ENCODE measurements at places on chromosomes 2 and 18.

DNA sequence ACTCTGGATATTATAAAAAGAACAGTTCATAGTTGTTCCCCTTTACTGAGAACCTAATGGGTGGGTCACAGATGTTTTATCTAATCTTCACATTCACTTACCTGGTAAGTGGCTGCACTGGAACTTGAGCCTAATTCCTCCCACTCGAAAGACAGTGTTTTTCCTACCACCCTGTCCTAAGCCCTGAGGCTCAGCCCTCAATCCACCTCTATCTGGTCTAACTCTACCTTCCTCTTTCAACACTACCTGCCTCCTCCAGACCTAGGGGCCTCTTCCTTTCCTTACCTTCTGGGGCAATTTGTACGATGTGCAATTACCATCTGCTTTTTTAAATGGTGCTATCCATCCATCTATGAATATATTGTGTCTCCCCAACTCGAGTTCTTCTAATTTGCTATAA is 9.7 kb upstream of the KIF3C start:
- DNase-seq: no peak

GRCh38 chr18:75407468-75408437 is 19.8 kb downstream of the SMIM21 start:
- DNase-seq: no peak

GRCh38 chr2:169757356-169757755 is 23.7 kb downstream of the KLHL23 start:
- DNase-seq: no peak

GRCh38 chr2:45396671-45397070 is 214.4 kb downstream of the SRBD1 start:
- DNase-seq: no peak

- DNase-seq: no peak
Measured at GRCh38 chr18:79538635-79539034, 141.0 kb upstream of the CTDP1 start.

- no peak for DNase-seq
Measured at GRCh38 chr2:233976087-233976486, 58.9 kb downstream of the TRPM8 start.

DNA sequence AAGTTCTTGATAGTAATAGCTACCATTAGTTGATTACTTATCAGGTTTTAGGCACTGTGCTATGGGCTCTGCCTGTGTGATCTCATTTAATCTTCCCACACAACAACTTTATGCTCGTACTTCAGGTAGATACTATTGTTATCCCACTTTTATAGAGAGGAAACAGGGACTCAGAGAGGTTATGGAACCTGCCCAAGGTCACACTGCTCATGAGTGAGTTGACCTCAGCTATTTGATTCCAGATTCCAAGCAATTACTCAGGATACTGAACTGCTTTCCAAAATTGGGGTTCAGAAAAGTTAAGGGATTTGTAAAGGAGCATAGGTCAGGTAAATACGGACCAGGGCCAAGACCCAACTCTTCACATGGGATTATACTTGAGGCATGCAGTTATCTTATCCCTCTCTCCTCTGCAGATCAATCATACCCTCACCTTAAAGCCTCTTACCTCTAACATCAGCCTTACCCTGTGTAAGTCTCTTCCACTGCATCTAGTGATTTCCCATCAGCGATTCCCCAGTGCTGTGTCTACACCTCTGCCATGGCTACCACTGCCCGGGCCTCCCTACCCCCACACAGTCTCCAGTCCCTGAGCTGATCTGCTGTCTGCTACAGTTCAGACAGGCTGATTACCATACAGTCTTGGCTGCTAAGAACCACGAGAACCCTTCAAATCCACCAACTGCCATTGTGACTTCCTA is 74.4 kb downstream of the ANTXR1 start:
- no peak for DNase-seq

DNA sequence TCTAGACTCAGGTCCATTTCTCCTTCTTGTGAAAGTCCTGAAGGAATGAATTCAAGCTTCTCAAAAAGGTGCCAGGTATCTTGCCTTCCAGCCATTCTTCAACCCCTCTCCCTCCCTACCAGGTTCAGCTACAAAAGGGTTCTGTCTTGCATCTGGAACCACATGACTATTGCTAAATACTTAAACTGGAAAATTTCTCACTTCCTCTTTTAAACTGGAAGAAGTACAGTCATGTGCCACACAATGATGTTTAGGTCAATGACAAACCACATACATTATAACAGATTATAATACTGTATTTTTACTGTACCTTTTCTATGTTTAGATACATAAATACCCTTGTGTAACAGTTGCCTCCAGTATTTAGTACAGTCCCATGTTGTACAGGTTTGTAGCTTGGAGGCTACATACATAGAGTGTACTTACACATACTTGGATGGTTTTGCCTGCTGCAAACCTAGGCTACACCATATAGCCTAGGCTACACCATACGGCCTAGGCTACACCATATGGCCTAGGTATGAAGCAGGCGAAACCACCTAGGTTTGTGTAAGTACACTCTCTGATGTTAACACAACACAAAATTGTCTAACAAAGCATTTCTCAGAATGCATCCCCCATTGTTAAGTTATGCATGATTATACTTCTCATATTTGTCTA is 142.0 kb upstream of the DNMT3A start:
- no peak for DNase-seq

DNA sequence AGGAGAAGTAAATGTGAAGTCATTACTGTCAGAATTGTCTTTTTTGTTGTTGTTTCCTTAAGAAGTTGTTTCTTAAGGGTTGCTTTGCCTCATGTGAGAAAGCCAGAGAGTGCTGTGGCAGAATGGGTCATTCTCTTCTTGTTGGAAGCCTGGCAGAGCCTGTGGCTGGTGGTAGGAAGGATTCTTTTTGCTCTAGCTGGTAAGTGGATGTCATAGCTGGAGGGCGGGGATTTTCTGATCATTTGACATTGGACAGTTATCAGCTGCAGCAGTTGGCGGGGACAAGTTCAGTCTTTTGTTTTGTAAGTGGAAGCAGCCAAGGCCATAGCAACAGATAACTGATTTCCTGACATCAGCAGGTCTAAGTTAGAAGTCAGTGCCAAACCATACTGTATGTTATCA is 5.5 kb upstream of the RMDN2 start:
- no peak for DNase-seq

- no peak for DNase-seq
Measured at GRCh38 chr18:25327584-25327983, 24.4 kb downstream of the ZNF521 start.

DNA sequence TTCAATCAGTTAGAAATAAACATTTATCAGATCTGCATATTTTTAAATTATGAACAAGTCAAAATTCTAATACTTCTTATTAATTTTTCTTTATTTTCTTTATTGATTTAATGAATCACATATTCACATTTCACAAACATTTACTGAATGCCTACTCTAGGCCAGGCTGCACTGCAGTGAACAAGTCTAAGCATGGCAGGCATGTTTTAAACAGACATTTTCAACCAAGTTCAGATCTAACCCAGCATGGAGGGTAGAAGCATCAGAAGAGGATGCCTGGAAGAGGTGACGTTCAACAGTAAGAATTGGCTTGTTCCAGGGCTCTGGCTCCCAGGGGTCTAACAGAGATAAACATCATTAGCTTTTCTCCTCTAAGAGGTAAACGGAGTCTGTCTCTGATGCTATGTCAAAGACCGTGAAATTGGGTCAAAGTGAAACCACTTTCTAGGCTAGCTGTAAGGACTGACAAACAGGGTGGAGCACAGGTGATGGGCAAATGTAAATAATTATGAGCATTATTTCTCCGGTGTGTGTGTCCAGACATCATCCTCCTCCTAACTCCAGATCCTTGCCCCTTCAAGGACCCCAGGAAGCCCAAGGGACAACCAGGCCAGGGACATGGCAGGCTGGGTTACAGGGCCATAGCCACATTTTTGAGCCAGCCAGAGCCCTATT is 50.6 kb downstream of the UNC50 start:
- no peak for DNase-seq

DNA sequence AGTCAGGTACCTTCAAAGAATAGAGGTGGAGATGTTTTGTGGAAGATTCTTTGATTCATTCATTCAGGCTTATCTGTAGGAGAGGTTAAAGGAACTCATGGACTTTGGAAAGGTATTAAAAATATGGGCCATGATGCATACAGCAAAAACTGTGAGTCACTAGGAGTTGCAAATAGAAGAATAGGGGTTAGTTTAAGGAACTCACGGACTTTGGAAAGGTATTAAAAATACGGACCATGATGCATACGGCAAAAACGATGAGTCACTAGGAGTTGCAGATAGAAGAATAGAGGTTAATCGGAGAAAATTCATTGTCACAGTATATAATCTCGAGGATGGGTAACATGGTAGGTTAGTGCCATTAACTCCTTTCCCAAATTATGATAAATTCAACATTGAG is 41.2 kb downstream of the SLC9A2 start:
- no peak for DNase-seq

DNA sequence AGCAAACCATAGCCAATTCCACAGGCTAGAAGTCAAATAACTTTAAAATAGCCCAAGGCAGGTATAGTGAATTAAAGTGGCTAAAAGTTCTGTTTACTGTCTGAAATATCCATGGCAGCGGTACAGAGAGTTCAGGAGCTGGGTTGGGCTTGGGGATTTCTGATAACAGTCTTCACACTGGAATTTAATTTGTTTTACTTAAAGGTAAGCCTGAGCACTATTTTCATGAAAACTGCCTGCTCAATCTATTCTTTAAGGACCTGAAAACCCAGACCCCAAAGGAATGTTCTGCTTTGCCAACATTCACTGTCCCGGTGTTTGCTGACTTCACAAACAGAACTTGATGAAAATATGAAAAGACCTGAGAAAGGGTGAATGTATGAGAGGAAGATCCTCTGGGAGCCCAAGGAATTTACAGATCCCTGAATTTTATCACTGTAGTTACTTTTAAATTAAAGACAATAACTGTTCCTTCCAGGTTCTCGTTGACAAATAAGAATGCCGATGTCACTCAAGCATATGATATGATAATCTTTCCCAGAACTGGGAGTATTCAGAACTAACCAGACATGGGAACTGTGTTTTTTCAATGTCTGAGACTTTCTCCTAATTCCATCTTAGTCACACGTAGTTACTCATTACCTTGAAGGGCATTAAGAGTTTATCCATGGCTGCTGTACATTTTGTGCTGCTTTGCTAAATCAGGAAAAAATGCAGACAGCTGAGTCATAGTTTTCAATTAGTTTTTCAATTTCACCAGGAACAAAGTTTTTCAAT is 28.3 kb upstream of the ITGB6 start:
- no peak for DNase-seq

GRCh38 chr2:197152451-197153228 is 157.9 kb downstream of the ANKRD44 start:
- DNase-seq: no peak

DNA sequence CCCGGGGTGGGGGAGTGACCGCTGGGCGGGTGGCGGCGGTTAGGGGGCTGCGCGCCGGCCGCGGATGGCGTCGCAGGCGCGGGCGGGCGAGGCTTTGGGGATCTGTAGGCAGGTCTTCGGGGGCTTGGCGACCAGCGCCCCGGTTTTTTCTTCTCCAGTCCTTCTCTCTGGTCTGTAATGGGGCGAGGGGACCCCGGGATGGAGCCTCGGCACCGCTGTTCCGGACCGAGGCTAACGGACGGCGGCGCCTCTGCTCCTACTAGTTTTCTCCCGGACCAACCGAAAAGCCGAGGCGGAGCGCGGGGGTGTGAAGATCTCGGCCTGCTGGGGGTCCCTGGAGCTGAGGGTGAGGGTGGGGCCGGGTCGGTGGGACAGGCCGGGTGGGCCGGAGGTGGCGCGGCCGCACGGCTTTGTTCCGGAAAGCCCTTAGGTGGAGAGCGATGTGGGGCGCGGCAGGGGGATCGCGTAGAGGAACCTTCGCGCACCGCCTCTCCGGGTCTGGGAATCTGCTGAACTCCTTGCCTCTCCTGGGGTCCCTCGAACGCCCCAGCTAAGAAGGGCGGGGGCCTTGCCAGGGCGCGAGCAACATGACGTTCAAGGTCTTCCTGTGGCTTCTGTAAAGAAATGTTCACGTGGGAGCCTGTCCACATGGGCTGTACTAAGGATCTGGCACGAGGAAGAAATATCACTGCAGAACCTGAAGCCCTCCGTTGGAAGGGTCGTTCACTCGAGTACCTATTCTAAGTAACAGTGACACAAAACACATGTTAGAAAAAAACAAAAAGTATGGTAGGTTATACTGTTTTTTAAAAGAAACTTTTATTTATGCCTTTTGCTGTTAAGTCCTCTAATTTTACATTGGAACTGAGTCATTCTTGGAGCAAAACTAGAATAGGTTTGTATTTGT is 861 bp downstream of the SLC39A10 start:
- DNase-seq: no peak

GRCh38 chr2:176122683-176123410 is at the start of gene HOXD9:
TSS of gene HOXD9 (plus strand) at chr2:176122719. CDS start at chr2:176122769, 50 bp downstream.
- DNase-seq: no peak

DNA sequence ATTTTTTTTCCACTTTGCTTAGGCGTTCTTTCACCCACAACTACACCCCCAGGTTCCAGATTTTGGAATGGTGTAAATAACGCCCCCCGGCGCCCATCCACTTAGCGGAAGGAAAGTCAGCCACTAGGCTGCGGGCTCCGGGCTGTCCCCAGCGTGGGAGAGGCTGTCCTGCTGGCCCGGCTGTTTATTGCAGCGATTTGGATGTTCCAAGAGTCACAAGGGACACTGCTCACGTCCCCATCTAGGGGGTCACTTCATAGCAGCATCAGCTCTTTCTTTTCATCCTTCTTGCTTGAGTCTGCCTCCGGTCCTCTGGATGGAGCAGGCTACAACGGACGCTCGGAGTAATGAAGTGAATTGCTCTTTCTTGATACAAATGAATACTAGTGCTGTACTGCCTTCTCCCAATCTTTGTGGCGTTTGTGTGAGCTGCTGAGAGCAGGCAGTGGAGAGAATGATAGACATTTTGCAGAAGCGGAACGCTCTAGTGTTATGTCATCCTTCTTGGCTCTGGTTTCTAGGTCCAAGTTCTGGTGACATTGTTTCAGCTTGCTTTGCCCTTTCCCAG is 50.7 kb upstream of the PAIP2B start:
- no peak for DNase-seq

GRCh38 chr2:127398239-127398590 is 10.4 kb upstream of the MAP3K2 start:
- DNase-seq: no peak

GRCh38 chr2:61636686-61637085 is 98.5 kb upstream of the XPO1 start:
- no peak for DNase-seq

DNA sequence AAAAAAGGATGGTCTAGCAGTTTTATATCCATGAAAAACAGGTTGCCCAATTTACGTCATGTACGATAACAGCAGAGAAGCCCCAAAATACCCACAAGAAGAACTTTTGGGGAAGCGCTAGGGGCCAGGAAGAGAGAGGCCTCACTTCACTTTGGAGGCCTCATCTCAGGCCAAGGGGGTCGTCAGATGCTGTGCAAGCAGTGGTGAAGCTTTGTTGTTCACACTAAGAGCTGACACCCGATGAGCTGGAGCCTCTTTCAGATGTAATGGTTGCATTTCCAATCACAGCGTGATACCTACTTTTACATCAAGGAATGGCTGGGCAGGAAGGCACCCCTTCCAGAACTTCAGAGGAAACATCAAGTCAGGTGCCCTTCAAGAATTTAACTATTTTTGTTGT is 242.3 kb upstream of the PXDN start:
- no peak for DNase-seq

GRCh38 chr18:59062643-59063006 is 77.1 kb upstream of the SEC11C start:
- no peak for DNase-seq
